Bone marrow (tissue), 2 donors: ENCODE measurements at places on chromosomes 1 and 21.

GRCh38 chr21:43712268-43712942, 6.5 kb upstream of the PDXK start:
- DNase-seq, result no peak

GRCh38 chr1:238112952-238113621, 222.4 kb upstream of the ZP4 start:
- DNase-seq, result no peak

DNA sequence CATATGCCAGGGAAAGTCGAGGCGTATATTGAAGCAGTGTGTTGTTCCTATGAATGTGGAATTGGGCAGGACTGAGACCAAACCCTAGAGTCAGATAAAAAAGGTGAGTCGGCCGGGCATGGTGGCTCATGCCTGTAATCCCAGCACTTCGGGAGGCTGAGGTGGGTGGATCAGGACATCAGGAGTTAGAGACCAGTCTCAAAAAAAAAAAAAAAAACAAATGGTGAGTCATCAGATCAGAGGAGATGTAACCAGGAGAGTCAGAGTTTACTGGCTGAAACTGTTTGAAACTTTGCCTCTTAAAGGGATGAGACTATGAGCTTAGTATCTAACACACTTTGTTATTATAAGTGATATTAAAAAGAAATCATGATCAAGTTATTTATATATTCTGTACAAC, 26.4 kb upstream of the SYCP1 start:
- DNase-seq, result no peak

GRCh38 chr1:22654692-22655091, 1.7 kb downstream of the C1QB start:
- DNase-seq, result no peak

DNA sequence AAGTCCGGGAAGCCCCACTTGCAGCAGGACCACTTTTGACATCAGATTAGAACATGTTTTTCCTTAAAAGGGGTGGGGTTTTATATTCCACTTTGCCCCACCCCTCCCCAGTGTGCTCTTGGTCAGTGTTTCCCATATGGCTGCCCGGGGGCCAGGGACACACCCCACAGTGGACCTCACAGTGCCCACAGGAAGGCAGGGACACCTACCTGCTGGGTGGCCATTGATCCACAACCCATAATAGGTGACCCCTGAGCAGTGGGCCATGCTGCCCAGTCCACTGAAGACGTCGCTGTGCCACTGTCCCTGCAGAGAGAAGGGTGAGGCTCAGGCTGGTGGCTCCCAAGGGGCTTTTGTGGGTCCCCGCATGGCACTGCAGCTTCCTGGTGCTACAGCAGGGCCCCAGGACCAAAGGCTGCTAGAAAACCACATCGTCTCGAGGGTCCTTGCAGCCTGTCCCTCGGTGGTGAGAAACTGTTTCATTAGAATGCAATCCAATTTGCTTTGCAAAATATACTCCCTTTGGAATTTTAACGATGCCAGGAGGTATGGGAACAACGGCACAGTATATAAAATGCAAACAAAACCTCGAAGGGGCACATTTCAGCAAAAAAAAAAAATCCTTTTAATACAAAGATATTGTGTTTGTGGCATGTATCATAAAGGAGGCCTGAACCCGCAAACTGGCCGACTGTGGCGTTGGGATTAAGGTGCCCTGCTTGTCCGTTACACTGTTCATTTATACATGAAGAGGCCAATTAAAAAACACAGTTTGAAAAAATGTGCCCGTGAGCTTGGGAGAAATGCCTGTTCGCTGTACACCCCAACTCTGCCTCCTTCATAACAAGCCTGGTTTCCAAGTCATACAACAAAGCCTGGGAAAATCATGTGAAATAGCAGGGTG, 16.9 kb downstream of the MORN1 start:
- no peak for DNase-seq

GRCh38 chr21:14271053-14271452, 55.1 kb downstream of the RBM11 start:
- DNase-seq, result no peak

GRCh38 chr1:52403566-52404115, 582 bp downstream of the ORC1 start:
- peak; percentile 70 for DNase-seq

DNA sequence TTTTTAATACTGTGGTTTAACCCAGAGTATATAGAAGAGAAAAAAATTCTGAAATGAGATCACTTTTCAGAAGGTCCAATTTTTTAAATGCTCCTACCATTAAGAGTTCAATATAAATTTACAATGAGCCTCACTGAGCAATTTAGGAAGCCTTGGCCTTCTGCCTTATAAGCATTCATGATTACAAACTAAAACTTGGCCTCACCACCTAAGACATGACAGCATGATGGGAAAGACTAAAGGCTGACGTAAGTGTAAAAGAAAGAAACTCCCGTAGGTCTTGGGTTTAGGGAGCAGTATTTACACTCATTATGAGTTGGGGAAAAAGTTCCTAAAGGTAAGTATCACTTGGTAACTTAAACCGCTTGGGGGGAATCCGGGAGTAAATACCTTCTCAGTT, 70.7 kb upstream of the ESRRG start:
- DNase-seq, result no peak

- DNase-seq, result no peak
Observed at GRCh38 chr1:171985639-171986038, 144.3 kb downstream of the DNM3 start.

DNA sequence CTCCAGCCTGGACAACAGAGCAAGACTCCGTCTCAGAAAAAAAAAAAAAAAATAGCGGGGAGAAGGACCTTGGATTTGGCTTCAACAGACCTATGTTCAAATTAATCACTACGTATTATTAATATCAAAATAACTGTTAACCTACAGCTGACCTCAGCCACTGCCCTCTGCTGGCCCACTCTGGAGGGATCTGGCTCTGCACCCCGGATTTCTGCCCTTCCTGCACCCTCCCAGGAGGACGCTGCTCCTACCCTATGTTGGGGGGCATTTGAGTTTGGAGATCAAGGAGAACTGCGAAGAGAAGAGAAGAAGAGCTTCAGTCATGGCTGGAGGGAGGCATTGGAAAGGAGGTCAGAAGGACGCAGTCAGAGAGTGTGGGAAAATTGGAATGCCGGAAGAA, 96.7 kb downstream of the PSMG1 start:
- DNase-seq, result no peak

GRCh38 chr1:4277598-4277997, 376.8 kb upstream of the AJAP1 start:
- DNase-seq, result no peak

GRCh38 chr1:27596261-27596660, 7.7 kb downstream of the AHDC1 start:
- no peak for DNase-seq

DNA sequence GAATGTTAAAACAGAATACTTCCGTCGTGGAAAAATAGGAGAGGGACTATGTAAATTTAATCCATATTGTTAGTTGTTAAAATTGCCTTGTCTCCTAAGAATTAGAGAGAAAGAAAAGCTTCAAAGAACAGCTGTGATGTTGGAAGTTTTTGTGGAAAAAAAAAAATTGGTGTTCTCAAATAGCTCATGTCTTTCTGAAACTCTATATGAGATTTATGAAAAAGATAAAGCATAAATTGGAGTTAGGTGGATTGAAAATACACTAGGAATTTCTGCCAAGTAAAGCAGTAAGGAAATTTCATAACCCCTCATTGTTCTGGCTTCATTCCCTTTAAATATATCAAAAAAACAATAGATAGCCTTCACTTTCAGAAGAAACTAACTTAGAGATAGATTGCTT, 274.0 kb upstream of the ADAMTS5 start:
- DNase-seq, result no peak

DNA sequence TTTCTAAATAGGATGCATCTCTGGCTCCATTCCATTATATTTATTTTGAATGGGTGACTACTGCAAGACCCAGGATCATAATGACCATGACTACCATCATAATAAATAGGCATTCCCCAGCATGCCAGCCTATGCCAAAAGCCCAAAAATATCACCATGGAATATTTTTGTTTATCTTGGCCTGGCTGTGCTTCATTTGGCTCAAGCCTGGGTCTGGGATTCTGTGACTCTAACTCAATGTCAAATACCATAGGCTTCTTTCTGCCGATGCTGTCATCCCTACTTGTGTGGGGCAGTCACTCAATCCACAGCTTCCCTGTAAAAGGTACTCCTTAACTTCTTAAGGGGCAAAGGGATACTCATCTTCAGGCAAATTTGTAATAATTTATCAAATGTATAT, 66.6 kb downstream of the DIRAS3 start:
- no peak for DNase-seq

DNA sequence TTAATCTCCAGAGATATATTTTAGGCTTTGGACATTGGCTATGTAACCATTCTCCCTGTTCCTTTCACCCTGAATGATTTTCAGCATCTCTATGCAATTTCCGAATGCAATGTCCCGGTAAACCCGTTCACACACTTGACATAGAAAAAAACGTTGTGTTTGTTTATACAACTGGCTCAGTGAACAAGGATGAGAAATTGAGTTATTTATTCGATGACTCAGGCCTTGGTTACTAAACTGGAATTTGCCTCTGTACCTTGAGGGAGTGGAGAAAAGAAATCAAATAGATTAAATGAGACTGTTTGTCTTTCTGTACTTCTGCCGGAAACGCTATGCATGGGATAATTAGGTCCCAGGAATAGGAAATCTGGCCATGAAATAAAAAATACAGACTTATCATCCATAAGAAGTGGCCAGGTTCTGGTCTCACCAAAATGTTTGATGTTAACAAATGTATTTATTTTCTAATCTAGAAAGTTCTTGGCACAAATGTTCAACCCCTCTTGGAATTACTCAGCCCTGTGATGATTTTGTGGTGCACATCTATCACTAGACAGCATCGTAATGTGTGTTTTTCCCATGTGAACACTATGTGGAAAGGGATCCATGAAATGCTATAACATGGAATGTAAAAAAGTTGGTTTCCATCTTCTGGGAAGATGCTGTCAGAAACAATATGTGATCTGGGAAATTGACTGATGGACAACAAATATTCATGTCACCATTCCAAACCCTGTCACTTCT, 253.9 kb downstream of the DUSP10 start:
- DNase-seq, result no peak

- no peak for DNase-seq
Observed at GRCh38 chr1:115210302-115210711, 121.0 kb upstream of the TSPAN2 start.

GRCh38 chr1:2610036-2610959, 22.5 kb downstream of the MMEL1 start:
- DNase-seq, result no peak

DNA sequence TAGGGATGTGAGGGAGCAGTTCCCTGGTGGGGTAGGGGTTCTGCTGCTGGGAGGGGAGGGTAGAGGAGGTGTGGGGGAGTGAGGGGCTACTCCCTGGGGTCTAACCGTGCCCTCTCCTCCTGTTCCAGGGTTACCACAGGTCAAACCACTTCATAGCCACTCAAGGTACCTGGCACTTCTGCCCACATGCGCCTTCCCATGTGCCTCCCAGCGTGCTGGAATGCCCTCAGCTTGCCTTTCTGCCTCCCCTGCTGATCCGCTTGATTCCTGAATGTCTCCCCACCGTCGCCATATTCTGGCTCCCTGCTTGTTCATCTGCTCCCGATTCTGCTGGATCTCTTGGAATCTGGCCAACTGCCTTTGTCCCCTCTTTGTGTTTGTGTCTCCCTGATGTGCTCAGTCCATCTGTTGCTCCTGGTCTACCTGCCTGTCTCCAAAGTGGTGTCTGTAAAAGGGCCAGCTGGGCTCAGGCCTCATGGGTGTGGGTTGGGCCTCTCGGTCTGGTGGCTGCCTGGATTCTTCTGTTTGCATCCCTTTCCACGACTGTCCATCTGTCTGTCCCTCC, 74.4 kb downstream of the PTPRU start:
- no peak for DNase-seq

DNA sequence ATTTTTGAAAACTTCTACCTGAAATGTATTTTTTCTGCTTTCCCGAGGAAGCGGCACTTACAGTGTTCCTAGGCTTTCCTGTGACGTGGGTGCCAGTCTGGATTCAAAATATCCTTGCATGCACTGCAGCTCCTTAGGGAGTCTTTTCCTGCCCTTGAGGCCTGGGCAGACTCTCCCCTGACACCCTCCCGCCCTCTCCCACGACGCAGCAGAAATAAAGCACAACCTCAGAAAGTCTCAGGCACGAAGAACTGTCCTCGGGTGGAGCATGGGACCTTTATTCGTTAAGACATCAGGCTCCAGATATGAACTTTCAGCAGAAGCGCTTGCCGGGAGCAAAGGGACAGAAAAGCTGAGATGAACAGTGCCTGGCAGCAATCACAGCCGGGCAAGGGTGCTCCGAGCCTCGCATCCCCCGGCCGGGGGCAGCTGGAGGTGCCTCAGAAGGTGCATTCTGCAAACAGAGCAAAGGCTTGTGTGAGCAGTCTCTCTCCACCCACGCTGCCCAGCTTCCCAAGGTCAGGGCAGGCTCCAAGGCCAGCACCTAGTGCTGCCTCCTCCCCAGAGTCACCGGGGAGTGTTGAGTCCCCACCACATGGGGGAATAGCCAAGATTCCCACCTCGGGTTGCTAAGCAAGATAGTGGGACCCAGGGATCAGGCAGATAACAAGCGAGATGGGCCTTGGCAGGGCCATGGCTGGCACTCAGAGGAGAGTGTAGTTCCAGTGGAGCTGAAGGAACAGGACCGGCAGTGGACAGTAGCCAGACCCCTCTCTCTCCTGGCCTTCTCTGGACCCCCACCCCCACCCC, 3.2 kb downstream of the TFF3 start:
- no peak for DNase-seq

DNA sequence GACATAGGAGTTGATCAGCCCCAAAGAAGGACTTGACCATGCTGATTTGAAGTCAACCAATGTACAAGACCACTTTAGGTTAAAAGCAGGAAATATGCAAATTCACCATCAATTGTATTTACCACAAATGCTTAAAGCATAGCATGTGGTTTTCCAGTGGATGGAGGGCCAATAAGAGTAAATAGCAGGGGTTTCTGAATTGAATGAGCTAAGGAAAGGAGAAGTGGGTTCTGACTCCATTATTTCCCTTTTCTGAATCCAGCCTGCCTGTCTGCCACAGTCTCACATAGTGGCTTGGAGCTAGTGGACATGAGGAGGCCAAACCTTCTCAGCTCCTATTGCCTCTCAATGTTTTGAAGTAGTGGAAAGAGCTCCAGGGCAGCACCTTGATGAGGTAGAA, 7.2 kb upstream of the TNFSF18 start:
- DNase-seq, result peak; percentile 17

- DNase-seq, result no peak
Observed at GRCh38 chr1:24955161-24955560, 25.1 kb upstream of the RUNX3 start.
